NCI-H748 treated with DMSO at 0.1 percent for 48 hours (cell line): ENCODE measurements at places on chromosomes 5 and 9.

DNA sequence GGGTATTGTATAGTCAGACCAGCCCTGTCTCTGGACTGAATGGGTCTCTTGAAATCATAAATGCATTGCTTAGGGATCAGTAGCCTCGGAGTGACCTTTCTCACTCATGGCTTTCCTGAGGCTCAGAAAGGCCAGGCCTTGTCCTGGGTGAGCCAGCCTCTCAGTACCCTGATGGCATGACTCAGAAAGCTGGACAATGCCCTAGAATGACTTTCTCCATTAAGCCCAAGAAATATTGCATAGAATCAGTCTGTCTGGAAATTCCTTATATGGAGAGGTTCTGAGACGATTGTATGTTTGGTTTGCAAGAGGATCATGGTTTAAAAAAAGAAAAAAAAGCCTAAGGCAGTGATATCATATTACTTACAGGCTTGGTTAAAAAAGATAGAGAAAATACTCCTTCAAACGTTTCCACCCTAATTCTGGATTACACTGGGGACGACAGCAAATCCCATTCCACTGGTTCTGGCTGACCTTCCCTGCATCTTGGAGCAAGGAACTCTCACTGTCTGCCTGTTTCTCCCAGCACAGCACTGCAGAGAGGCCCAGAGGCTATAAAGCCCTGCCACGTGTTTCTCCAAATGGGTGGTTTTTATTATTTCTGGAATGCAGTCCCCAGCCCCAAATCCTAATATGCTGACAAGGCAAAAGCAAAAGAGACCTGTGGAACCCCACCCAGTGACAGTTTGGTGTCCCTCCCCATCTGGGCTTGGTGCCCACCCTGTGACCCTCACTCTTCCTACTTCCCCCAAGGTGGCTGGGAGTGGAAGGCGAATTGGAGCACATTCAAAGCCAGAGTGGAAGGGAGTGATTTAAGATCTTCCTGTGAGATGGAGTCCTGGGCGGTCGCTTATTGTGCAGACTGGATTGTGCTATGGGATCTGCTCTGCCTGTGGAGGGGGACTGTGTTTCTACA is 34.4 kb downstream of the MAP1B start:
- no peak for DNase-seq

- no peak for DNase-seq
Observed at GRCh38 chr9:129014124-129014523, 14.0 kb downstream of the SH3GLB2 start.

GRCh38 chr5:121988488-121988887 is 26.7 kb downstream of the SRFBP1 start:
- DNase-seq: no peak

DNA sequence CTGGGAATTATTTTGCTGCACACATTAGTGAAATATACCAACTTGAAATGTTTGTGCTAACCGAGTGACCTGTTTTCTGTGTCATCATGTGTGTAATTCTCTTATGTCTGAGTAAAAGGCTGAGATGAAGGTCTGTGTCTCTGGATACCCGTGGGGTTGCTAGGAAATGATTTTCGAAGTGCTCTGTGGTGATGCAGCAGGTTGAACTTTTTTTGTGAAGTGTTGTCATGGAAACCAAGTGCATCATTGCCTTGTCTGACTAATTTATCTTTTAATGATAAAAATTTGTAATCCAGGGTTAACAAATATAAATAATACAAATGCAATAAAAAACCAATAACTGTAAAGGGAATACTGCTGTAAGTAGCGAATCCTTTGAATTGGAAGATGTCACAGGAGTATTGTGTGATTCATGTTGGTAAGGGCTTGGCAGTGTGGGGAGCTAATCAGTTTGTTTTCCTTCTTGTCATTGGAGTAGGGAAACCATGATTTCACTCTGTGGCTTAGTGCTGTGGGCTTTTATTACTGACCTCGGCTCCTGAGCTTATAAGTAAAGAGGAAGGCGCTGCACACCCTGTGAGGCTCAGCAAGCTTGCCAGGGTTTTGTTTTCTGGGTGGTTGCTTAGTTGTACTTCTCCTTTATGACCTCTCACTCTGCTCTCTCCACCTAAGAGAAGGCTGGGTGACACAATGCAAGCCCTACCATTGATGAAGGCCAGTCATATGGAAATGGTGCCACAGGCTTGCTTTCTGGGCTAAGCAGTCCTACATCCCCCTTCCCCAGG is 22.3 kb downstream of the PDE8B start:
- no peak for DNase-seq

GRCh38 chr5:149264439-149265067 is 7.1 kb upstream of the AFAP1L1 start:
- DNase-seq: peak; percentile 6

GRCh38 chr5:176533894-176534611 is 3.1 kb downstream of the RNF44 start:
- no peak for DNase-seq

- DNase-seq: peak; percentile 100
Observed at GRCh38 chr5:17216176-17216973, 1.1 kb upstream of the BASP1 start.

GRCh38 chr9:259405-260404 is 45.0 kb downstream of the DOCK8 start:
- DNase-seq: no peak

- DNase-seq: no peak
Observed at GRCh38 chr5:158406884-158407823, 548.2 kb upstream of the CLINT1 start.

DNA sequence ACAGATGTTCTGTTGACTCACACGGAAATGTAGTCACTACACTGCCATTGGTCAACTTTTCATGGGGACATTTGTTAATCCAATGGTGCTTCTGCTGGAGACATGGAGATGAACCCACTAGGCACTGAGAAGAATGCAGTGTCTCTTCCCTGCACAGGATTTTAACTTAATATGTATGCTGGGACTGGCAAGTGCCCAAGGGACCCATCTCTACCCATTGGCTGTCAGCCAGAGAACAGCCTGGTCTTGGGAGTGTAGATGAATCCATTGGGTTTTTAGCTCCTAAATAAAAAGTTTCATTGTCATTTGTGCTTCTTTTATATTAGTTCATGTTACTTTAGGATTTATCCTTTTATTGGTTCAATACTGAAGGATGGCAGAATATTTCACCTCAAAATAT is 195.8 kb upstream of the CDH6 start:
- no peak for DNase-seq

DNA sequence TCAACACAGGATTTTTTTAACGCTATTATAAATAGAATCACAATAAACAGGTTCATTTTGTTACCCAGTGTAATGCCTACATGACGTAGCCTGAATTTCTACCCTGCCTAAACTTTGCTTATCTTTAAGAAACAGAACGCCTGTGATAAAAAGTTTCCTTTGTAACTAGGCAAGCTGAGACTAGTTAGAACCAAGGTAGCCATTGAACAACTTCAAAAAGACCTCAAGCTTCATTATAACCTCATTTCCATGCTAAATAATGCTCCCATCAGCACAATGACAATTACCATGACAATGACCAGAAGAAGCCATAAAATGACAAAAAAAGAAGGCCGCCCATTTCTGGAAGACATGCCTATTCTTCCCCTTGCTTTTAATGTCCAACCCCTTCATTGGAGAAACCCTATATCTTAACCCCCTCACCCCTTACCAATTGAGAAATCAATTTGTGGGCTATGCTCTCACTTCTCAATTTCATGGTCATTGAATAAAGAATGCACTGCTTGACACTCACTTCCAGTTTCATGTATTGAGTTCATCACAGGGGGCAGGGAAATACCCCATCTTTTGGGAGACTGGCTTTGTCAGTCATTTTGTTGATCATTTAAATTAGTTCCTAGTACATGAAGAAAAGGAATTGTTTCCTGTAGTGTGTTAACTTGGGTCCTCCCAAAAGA is 276.8 kb downstream of the MCTP1 start:
- DNase-seq: no peak

DNA sequence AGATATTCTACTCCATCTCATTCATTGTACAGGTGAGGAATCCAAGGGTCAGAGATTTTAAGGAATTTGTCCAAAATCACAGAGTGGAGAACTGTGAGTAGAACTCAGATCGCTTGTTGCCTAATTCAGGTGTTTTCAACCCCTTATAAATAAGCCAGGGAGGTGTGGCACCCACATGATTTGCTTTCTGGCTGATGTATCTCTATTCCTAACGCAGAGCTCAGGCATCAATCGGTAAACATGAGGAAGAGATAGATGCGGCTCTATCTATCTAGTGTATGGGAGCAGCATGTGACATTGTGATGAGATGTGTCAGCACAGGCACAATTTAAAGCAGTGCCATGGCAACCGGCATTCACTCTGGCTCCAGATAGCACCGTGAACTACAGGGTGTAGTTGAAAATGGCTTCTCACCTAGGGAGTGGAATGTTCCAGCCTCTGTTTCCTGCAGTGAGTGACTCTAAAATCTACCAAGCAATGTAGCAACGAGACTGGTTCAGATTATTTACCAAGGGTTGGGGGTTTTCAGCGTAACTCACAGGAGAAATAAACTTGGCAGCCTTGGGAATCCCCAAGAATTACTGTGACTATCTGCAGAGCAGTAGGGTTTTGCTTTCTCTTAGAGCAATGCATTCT is 53.4 kb upstream of the SUB1 start:
- DNase-seq: peak; percentile 97

DNA sequence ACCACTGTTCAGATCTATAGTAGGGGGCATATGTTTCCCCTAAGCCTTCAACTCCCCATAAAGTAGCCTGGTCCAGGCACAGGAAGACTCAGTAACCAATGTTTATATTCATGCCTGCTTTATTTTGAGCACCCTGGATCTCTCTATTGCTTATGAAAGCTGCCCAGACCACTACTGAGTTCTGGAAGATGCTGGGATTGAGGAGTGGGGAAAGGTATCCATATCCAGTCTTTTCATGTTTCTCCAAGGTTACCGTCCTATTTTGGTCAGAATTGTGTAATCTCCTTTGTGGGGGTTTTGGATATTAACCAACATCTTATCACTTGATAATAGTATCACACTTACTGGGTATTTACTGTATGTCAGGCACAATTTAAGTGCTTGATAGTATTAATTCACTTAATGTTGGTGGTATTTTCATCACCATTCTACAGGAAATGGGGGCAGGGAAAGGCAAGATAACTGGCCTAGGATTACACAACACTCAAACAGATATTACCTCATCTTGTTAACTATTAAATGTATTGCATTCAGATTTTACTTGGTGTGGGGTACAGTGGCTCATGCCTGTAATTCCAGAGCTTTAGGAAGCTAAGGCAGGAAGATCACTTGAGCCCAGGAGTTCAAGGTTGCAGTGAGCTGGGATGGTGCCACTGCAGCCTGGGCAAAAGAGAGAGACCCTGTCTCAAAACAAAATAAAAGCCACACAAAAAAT is 36.3 kb downstream of the RUSC2 start:
- DNase-seq: no peak

- no peak for DNase-seq
Observed at GRCh38 chr9:107945493-107945892, 455.9 kb upstream of the KLF4 start.

DNA sequence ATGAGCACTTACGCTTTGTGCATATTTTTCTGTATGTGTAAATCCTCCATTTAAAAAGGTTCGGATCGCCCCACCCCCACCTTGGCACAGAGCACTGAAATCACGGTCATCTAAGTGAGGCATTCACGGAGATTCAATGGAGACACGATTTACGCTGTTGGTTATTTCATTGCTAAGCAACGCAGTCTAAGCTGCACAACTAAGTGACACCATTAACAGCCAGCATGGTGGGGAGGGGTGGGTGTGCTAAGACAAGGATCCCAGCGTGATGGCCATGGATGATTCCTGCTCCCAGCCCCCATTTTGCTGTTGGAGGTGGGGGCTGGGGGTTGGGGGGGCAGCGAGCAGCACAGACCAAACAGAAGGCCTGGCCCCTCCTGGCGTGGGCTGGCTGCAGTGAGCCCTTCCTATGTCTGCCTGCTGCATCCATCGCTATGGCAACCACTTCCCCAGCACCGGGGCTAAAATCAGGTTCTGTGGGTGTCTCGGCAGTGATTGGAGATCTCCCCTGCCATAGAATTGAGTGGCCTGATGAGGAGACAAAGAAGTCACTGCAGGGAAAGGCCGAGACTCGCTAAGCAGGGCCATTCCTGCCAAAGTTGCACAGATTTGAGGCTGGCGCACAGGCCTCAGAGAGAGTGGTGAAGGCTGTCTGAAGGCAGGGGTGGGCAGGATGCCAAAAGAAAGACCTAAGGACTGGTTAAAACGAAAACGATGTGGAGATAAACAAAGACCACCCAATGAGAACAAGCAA is 14.3 kb upstream of the MARCHF6 start:
- peak; percentile 100 for DNase-seq

- no peak for DNase-seq
Observed at GRCh38 chr5:126965487-126965886, 64.9 kb downstream of the MARCHF3 start.

DNA sequence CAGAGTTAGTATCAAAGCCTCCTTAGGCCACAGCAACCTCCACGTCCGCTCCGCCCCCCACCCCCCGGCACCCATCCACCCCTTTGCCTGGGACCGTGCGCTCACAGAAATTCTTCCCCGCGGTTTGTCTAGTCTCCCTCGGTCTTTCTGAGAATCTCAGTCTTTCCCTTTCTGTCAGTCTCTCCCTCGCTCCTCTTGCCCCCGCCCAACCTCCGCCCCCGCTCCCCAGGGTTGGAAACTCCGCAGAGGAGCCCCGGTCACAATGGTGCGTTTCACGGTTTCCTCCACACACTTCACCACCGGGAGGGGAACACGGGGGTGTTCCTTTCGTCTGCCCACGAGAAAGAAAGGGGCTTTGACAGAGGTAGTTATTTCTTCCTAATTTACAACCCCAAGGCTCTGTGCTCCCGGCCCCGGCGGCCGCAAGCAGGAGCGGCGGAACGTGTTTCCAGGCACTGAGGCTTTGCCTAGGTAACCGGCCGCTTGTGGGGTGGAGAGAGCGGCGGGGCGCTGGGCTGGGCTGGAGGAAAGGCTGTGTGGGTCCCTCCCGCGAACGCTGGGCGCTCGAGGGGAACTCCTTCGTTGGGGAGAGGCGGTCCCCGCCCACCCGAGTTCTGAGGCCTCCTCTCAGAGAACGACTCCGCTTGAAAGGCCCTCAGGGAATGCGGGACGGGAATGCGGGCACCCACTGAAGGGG is 2.1 kb downstream of the NR4A3 start:
- DNase-seq: peak; percentile 16

DNA sequence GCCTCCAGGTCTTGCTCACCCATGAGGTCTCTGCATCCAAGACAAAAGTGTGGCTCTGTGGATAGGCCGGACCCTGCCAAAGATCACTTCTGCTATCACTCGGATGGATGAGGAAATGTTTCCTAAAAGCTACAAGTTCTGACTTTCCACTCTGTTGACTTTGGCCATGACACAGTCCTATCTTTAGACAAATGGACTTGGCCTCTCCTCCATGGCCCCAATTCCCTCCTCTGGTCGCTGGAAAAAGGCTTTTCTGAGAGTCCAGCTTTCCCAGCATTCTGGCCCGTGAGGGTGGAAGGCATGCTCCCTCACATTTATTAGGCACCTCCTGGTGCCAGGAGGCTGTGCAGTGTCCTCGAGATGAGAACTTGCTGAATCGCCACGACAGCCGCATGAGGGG is 83.1 kb downstream of the COL27A1 start:
- no peak for DNase-seq
